LNCaP clone FGC (cell line): ENCODE measurements at places on chromosomes 4 and X.

DNA sequence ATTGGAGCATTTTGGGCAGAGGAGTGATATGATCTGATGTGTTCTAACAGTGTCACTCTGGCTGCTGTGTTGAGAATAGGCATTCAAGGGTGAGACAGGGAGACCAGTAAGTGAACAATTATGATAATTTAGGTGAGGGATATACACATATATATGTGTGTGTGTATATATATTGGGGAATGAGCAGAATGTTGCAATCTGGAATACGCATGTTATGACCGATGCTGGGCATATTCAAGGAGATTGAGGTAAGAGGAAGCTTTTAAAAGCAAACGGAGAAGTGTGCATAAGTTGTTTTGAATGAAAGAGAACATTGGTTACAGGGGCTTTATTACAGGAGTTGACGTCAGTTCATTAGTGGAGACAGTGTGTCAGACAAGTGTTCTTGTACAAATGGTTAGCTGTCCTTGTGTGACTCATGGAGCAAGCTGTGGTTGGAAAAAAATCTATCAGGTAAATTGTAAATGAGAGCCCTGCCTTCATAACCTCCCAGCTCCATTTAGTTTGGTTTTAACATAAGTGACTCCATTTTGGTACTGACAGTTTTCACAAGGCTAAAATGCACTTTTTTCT, 442.5 kb upstream of the LCORL start:
- no peak for DNase-seq

GRCh38 chrX:149515954-149516602, 11.0 kb upstream of the IDS start:
- DNase-seq, result no peak

DNA sequence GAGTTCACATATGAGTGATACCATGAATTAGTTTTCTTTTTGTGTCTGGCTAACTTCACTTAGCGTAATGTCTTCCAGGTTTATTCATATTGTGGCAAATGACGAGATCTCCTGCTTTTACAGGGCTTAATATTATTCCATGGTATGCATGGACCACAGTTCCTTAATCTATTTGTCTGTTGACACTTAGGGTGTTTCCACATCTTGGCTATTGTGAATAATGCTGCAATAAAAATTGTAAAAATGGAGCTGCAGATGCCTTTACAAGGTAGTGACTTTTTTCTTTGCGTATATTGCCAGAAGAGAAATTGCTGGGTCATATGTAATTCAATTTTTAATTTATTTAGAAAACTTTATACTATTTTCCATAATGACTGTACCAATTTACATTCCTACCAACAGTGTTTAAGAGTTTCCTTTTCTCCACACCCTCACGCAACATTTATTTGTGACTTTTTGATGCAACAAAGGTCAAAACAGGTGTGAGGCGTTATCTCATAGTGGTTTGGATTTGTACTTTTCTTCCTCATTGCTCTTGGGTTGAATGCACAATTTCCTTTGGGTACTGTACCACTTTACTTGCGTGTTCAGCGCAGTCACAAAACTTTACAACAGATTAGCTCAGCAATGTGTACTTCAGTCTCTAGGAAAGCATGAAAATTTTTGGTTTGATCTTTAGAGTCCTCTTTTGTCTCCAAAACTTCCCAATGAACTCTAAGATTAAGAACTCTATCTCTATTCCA, 240.8 kb downstream of the PPARGC1A start:
- DNase-seq, result no peak

DNA sequence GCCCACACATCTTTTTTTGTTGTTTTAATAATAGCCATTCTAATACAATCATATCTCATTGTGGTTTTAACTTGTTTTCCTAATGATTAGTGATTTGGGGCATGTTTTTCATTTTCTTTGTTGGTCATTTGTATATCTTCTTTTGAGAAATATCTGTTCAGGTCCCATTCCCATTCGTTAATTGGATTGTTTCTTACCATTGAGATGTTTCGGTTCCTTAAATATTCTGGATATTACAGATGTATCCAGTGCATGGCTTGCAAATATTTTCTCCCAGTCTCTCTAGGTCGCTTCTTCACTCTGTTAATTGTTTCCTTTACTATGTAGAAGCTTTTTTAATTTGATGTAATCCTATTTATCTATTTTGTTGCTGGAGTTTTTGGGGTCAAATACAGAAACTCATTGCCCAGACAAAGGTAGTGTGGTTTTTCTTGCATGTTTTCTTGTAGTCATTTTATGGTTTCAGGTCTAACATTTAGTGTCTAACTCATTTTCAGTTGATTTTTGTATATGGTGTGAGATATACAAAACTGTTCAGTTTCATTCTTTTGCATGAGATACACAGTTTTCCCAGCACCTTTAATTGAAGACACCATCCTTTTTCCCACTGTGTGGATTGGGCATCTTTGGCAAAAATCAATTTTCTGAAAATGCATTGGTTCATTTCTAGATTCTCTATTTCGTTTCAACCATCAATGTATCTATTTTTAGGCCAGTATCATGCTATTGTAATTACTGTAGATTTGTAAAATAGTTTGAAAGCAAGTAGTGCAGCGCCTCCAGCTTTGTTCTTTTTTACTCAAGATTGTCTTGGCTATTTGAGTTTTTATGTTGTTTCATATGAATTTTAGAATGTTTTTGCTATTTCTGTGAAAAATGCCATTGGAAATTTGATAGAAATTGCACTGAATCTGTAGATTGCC, 195.9 kb downstream of the SCFD2 start:
- DNase-seq, result no peak

GRCh38 chr4:181077341-181077740, 1165.9 kb upstream of the TENM3 start:
- no peak for DNase-seq

GRCh38 chrX:37906357-37906756, 59.0 kb upstream of the DYNLT3 start:
- no peak for DNase-seq

DNA sequence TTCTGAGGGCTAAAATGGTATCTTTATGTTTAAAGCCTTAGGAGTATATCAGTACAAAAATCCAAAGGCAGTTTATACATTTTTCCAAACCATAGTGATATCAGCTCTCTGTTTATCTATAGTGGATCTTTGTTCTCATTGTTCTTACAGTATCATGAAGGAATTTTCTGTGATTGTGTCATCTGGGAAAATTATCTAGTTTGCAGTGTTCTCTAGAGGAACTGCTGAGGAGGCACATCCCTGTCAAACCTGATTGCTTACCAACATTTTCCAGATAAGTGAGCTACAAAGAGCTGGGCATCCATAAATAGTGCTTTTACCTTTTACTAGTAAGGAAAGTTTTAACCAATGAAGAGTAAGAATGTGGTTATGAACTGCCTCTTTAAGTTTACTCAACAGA, 44.9 kb upstream of the SLC25A31 start:
- no peak for DNase-seq

- DNase-seq, result no peak
These were observed 876.5 kb upstream of the INTU start for GRCh38 chr4:126756050-126756829.

DNA sequence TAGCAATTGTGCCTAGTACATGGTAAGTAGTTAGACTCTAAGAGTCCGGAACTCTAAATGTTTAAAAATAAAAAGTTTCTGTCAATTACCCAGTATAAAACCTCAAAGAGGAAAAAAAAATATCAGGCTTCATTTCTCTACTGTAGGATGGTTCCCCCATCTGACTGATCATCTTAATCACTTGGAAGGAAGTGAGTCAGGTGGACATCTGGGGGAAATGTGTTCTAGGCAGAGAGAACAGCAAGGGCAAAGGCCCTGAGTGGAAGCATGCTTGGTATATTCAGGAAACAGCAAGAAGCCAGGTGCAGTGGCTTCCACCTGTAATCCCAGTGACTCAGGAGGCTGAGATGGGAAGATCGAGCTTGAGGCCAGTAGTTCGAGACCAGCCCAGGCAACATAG, 2.9 kb upstream of the EIF1AX start:
- DNase-seq, result no peak

DNA sequence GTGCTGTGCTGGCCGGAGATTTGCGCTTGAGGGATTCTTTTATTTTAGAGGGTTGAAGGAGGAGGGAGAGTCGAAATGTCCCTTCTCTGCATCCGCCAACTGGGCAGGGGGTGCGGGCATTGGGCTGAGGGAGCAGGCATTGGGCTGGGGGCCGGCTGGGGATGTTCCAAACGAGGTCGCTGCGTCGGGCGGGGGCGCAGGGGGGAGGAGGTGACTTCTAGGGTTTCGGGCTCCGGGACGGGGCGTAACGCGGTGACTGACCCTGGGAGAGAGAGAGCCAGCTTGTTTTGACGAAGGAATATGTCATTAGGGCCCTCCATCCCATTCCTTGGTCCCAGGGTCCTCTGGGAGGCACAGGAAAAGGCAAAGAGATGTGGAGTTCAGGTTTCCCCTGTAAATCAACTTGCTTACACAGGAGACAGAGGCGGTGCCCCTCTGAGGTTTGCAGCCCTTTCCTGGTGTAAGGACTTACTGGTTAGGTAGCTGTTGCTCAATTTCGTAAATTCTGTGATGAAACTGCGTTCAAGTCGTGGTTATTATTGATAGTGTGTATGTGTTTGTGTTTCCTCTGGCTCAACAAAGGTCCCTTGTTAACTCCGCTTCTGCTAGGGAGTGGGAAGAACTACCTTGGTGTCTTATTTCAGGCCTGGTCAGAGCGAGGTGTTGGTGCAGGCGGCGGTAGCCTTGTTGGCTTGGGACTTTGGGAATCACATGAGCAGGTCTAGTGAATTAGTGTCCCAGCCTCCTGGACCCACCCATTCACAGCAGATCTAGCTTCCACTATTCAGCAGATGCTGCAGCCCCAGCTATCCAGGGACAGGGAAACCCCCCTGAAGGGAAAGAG, 716 bp downstream of the FHIP1A start:
- DNase-seq, result peak; percentile 54

DNA sequence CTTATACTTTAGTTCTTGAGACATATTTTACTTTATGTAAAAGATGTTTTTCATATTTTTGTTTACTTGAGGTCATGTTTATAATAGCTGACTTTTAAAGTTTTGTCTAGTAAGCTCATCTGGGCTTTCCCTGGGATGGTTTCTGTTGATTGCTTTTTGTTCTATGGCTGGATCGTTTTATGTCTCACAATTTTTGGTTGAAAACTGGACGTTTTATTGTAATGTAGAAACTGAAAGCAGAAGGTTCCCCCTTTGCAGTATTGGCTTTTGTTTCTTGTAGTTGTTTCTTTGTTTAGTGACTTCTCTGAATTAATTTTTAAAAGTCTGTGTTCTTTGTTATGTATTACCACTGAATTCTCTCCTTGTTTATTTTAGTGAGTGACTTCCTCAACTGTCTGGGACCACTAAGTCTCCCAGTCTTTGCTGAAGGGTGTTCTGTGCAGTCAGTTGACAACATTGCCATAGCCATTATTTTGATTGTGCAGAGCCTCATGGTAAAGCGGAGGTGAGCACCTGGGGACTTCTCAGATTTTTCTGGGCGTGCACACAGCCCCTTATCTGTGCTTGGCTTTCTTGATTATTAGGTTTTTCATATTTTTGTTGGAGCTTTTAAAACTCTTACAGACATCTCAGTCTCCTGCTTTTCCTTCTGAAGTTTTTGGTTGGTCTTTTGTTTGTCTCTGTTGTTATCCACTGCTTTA, 31.0 kb downstream of the KDM6A start:
- no peak for DNase-seq

DNA sequence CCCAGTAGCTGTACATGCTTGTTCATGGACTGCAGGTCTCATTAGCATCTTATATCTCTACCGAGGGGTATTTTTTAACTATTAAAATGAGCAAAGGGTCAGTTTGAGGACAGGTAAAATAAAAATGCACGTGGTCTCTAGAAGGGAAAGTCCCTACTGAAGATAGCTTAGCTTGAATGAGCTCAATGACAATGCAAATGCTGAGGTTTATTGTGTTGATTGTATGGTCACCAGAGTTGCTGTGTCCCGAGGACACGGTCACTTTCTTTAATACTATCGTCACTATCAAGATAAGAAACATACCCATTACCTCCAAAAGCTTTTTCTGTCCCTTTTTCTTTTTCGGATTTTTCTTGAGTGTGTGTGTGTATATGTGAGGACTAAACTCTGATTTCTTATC, 250.5 kb upstream of the PRKX start:
- DNase-seq, result no peak

DNA sequence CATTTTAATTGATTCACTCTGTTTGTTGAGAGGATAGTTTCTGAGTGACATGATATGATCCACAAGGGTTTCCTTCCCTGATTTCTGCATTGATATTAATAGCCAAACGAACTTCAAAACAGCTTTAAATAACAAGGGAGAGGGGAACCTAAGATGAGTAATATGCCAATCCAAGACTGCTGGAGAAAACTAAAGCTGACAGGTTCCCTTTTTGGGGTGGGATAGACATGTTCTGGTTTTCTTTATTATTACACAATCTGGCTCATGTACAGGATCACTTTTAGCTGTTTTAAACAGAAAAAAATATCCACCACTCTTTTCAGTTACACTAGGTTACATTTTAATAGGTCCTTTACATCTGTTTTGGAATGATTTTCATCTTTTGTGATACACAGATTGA, 182.2 kb downstream of the AR start:
- no peak for DNase-seq

DNA sequence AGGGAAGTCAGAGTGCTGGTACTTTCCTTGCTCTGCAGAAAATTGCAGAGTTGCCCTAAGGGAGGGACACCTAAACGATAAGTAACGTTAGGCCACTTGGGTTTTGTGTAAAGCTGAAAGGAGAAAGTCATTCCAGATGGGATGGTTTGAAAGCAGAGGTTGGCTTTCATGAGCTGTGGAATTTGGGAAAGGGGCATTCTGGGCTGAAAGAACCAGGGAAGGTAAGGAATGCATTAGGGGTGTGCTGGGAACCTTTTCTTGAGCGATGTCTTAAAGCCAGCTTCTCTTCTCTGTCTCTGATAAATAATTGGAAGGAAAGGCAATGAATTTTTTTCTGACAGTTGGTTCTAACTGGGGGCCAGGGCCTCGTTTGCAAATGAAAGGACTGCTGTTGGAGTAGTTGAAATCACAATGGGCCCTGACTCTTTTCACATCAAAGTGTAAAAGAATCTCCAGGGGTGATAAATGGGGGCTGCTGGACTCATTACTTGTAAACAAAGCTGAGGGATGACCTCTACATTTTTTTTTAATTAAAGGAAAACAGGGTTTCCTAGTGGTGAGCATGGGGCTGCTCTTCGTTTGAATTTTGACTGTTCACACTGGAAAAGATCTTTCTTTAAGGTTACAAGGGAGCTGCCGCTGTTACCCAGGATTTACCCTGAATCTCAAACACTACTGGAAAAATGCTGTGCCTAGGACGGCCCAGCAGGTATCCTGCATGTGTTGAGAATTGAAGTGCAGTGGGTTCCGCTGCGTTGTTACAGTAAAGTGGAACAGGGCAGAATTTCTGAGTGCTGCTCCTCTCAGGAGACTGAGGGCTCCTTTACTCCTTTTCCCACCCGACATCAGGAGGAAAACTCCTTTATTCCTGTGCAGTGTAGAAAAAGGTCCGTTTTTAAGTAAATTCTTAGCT, 25.0 kb downstream of the AFF1 start:
- DNase-seq, result no peak

GRCh38 chrX:9134366-9134765, 100.4 kb upstream of the FAM9B start:
- peak; percentile 17 for DNase-seq

- DNase-seq, result no peak
These were observed 133.9 kb upstream of the ZXDA start for GRCh38 chrX:58044130-58044529.
